Stimulated activated CD8-positive, alpha-beta memory T cell treated with anti-CD3 and anti-CD28 coated beads, Interleukin-12 subunit alpha, Interleukin-12 subunit beta, amount 100 ng/mL, for 1 hour (primary cell): ENCODE measurements at places on chromosomes 12 and 14.

- DNase-seq, result no peak
Observed at GRCh38 chr12:53214687-53215455, 7.8 kb upstream of the ITGB7 start.

DNA sequence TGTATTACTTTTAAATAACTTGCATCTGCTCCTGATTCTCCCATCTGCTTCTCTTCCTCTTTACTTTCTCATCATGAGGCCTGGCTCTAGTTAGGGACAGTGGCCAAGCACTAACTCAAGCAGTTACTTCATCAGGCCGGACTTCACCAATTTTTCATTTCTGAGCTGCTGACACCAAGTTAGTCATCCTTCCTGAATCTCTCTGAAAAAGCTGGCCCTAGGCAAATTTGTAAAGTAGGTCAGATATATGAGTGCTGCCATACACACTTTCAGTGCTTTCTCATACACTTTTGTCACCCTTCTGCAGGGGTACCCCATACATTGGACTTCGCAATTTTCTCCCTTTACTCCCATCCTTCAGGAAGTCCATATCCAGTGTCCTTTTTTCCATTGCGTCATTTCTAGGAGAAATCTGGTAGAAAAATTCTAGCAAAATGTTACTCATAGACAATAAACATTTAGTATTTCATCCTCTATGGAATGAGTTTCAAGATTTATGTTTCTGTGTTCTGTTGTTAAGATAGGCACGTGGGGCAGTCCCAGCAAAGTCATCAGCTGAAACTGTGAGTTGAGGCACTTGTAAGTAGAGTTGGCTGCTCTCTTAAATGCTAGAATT lies 276.8 kb upstream of the TMPO start:
- no peak for DNase-seq

- DNase-seq, result no peak
Observed at GRCh38 chr14:103556946-103557758, 5.3 kb downstream of the BAG5 start.

- DNase-seq, result no peak
Observed at GRCh38 chr14:59566296-59566695, 10.3 kb downstream of the CCDC175 start.
